ENCODE measurements at places on chromosomes 3 and 15.

- DNase-seq = no peak
These were observed 49.5 kb downstream of the EFCAB12 start for GRCh38 chr3:129378949-129379348.

DNA sequence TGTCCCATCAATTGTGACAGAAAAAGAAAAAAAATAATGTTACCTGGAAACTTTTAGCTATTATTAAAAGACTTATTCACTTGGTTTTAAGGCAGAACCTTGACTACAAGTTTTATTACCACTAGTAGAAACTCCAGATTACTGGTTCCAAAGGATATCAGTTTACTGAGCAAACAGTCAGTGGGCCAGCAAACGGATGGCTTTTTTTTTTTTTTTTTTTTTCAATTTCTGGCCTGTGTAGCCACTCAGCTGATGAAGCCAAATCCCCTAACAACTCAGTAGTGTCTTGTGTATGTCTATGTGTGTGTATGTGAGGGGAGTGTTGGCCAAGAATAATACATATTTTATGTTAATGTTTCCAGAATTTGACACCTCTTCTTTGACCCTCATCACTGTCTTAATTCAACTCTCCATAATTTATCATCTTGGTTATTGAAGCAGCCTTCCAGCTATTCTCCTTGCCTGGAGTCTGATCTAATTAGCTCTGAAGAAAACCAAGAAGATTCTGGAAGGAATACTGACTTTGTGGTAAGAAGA is 724.9 kb downstream of the NSUN3 start:
- DNase-seq = no peak

DNA sequence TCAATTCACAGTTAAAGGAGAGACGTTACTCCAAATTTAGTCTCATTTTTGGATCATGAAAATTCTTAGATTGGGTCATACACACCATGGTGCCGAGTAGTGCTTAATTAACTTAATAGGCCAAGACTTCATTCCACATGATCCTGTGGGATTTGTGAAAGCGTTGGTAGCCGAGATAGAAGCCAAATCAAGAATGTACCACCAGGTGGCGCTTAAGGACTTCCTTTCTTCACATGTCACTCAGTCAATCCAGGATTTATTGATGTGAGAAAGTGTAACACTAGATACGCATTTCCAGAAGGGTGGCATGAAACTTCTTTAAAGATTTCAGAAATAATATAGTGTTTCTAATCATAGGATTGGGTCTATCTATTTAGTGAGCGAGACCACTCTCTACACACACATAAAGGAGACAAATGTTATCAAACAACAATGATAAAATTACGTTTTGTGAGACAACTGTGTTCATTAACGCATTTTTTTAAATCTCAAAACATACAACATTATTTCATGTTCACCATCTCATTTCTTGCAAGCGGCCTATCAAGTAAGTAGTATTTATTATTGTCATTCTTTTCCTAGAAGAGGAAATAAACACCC is 436.1 kb downstream of the CHL1 start:
- no peak for DNase-seq

DNA sequence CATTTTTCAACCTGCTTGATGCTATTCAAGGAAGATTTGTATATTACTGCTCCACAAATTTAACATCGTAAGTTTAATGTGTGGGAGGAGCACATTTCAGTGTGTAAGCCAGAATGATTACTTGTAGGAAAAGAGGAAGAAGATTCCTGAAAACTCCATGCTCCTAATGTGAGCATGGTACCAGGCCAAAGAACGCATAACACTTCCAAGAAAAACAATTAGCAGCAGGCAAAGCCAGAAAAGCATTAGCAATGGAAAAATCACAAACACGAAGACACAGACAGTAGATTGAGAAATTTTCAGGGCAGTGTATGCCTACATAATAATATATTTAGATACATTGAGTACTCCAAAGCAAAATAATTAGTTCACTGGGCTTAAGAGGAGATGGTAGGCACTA is 96.6 kb upstream of the CBLB start:
- no peak for DNase-seq

Data from esophagus squamous epithelium (tissue), 5 donors.